ENCODE measurements at places on chromosomes 2 and 18. TPM values are rescaled to one million over a fixed set of nuclear protein-coding genes. Genes with fewer than 3 reads are reported as not detected.

GREB1 gene
- total RNA-seq = 0.60 TPM

ASB18 gene
- not detected for total RNA-seq

SRD5A2 gene
- total RNA-seq = not detected

SPDYA gene
- 0.92 TPM for total RNA-seq

FEV gene
- not detected for total RNA-seq

PTPRN gene
- total RNA-seq = not detected

SERPINB2 gene
- total RNA-seq = 139 TPM

TEKT4 gene
- total RNA-seq = not detected

RGPD3 gene
- 0.04 TPM for total RNA-seq

CNRIP1 gene
- total RNA-seq = 1.6 TPM

B3GNT7 gene
- 5.5 TPM for total RNA-seq

CERKL gene
- not detected for total RNA-seq

GPR45 gene
- total RNA-seq = not detected

CRYGC gene
- not detected for total RNA-seq

SERPINB5 gene
- total RNA-seq = 213 TPM

PAIP2B gene
- total RNA-seq = 9.8 TPM

IL36A gene
- 167 TPM for total RNA-seq

RPRM gene
- not detected for total RNA-seq

MERTK gene
- total RNA-seq = 5.4 TPM

ABCG5 gene
- total RNA-seq = not detected

CD28 gene
- total RNA-seq = 0.28 TPM

CROCC2 gene
- 0.12 TPM for total RNA-seq

SOWAHC gene
- 46.2 TPM for total RNA-seq

BUB1 gene
- 15.9 TPM for total RNA-seq

TSPYL6 gene
- total RNA-seq = not detected

RTN4 gene
- 137 TPM for total RNA-seq

NYAP2 gene
- total RNA-seq = 0.32 TPM

DNAH7 gene
- total RNA-seq = 0.12 TPM

FOSL2 gene
- 166 TPM for total RNA-seq

ALLC gene
- total RNA-seq = not detected

MC2R gene
- not detected for total RNA-seq

ITGB6 gene
- total RNA-seq = 24.2 TPM

DSG1 gene
- 33.7 TPM for total RNA-seq

TEX51 gene
- total RNA-seq = not detected

LRRTM1 gene
- total RNA-seq = not detected

CLHC1 gene
- 5.3 TPM for total RNA-seq

LAMA3 gene
- 40.1 TPM for total RNA-seq
